Thymus (tissue), 14 donors: ENCODE measurements at places on chromosomes 16 and 17.

DNA sequence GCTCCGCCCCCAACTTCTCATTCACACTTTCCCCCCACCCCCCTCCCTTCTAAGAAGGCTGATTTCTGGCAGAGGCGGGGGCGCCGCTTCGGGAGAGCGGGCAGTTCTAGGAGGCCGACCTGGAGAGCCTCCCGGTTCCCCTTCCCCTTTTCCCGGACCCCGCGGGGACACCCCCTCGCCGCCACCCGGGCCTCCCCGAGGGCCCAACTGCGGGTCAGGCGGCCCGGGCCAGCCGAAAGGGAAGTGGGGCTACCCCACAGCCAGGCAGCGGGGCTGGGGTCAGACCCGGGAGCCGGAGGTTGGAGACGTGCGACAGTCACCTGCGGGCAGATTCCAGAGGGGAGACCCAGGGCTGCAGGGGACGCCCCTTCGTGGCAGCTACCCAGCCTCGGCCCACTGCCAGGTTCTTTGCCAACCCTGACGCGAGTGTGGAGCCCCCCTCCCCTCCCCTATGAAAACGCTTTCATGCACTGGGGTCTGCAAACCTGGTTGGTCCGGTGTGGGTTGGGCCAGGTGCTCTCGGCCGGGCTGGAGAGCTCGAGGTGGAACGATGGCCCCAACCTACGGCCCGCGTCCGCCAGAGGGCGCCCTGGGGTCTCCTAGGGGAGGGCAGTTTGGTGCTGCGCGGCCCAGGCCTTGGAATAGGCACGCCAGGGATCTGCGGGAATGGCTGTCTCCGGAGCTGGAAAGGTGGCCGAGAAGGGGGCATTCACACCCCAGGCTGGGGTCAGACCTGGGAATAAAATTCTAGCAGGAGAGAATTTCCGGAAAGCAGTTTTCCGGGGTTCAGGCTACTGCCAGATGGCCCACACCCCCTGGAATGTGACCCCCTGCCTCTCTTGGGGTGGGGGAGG lies 721 bp upstream of the SOCS3 start:
- DNase-seq = peak; percentile 76

DNA sequence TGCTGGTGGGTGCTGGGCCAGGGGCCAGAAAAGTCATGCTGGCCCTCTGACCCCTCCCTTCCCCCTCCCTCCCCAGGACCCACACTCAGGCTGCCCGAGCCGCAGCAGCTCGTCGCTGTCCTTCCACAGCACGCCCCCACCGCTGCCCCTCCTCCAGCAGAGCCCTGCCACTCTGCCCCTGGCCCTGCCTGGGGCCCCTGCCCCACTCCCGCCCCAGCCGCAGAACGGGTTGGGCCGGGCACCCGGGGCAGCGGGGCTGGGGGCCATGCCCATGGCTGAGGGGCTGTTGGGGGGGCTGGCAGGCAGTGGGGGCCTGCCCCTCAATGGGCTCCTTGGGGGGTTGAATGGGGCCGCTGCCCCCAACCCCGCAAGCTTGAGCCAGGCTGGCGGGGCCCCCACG lies 8.3 kb upstream of the CISD3 start:
- DNase-seq = no peak

GRCh38 chr17:28538296-28538895 lies 14.0 kb downstream of the UNC119 start:
- DNase-seq = no peak

DNA sequence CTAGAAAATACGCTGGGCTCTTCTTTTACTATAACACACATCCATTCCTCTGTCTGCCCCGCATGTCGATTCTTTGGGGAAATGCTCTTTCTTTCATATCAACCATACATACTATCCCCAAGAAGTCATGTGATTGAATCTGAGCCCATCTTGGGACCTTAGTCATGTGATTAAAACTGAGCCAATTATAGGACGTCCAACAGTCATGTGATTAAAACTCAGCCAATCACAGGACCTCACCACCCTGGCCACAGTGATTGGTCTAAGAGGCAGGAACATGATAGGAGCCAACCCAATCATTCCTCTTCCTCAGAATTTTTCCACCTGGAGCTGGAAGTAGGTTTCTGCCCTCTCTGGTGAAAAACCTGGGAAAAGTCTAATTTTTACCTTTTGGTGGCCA lies 78.8 kb downstream of the TMEM114 start:
- no peak for DNase-seq

- no peak for DNase-seq
These were observed 1.6 kb upstream of the SMTNL2 start for GRCh38 chr17:4582691-4583090.

GRCh38 chr17:21528031-21528695 lies 152.0 kb downstream of the KCNJ12 start:
- DNase-seq = no peak

DNA sequence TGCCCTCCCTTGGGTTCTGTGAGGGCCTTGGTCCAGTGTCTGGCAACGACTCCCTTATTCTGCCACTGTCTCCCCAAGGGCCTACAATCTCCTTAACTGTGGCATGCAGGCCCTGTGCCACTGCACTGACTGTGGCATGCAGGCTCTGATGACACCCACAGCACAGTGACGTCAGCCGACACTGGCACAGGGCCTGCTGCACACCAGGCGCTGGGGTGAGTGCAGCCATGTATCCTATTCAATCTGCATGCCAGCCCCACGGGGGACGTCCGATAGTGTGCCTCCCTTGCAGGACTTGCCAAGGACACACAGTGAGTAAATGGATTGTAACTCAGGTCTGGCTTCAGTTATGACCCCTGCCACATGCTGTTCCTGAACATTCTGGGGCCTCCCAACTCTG lies 39.8 kb upstream of the RASD1 start:
- no peak for DNase-seq

DNA sequence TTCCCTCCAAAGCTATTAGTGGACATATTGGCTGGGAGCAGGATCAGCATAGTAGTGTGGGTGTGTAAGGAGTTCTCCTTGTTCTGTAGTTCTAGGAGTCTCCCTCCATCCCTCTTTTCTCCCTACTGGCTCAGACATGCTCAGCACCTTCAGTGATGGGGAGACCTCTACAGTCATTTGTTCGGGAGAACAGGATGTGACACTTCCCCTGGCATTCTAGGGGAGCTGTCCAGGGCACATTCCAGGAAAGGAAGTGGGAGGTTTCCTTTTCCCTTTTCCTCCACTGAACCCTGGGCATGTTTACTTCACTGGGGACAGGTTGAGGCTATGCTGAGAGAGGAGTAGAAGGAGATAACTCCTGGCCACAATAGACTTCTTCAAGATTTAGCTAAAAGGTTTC lies 86.5 kb downstream of the MYH13 start:
- DNase-seq = no peak

- no peak for DNase-seq
These were observed 10.9 kb downstream of the CETP start for GRCh38 chr16:56972403-56973293.

DNA sequence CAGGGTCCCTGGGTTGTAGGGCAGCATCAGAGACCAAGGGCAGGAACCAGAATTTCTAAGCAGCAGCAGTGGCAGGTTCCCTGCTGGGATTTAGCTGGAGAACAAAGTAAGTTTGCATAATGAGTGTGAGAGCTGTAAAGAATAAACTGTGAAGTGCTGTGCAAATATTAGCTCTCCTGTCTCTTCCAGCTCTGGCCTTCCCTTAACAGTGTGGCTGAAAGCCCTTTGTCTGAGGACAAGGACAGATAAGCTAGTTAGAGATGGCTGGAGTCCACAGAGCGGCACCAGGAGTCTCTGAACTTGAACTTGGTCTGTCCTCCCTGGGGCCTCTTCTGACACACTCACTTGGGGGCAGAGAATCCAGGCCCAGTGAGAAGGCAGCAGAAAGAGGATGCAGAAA lies 98.2 kb upstream of the WSCD1 start:
- DNase-seq = no peak

- no peak for DNase-seq
These were observed 580.2 kb downstream of the KCNJ18 start for GRCh38 chr17:22272363-22273146.

GRCh38 chr16:27154705-27155521 lies 48.4 kb upstream of the KDM8 start:
- peak; percentile 35 for DNase-seq

DNA sequence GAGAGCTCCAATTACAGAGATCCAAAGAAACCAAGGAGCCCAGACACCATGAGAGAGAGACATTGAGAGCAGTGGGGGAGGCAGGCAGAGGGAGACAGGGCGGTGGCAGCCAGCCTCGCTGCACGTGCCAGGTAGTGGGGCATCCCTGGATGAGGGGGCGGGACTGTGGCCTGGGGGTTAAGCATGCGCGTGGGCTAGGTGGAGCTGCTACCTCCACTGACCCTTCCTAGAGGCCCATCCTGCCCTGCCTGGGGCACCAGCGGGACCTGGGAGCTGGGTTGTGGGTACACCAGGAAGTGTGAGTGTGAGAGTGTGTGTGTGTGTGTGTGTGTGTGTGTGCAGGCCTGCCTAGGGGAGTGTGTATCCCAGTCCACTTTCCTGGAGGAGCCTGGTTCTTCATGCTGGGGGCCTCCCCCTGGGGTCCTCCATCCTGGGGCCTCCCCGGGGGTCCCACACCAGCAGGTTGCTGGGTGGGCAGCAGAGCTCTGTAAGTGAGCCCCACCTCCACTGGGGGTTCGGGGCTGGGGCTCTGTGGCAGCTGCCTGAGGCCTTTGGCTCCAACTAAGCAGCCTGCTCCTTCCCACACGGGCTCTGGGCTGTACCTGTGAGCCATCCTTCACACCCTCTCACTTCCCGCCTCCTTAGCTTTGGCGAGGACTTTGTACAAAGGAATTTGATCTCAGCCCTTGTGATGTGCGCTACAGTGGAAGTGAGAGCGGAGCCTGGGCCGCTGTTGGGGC lies 127.4 kb downstream of the IRF8 start:
- no peak for DNase-seq

GRCh38 chr17:16371742-16372141 lies 9.1 kb upstream of the UBB start:
- DNase-seq = no peak

DNA sequence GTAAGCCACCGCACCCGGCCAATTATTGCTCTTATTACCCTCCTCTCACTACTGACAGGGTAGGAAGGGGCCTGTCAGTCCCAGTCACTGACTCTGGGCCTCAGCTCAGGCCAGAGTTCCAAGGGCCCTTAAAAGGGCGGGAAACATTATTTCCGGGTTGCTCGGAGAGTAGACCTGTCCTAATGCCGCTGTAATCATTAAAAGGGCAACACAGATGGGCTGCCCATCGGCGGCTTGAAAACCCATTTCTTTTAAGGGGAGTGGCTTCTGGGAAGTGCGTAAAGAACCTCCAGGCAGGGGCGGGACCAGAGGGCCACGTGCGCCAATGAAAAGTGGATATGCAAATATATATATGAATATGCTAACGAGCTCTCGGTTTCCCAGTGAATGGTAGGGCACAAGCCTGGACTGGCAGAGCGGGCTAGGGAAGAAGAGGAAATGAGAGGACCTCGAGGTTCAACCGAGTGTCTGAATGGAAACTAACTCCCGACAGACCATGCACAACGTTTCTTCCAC lies 26.6 kb downstream of the PIPOX start:
- DNase-seq = no peak

DNA sequence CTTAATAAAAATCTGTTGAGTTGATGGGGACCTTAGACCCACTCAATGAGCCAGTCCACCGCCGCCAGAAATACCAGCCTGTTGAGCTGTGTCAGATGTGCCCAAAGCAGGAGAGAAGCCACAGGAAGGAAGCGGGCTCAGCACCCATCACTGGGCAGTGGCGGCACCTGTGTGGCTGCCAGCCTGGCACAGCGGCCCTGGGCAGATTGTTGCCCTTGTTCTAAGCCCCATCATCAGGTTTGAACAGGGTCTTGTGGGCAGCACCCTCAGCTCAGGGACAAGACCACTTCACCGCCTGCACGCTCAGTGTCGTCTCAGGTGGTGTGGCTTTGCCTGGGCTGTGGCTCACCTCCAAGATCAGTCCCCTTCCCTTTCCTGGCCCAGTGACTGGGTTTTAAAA lies 9.3 kb downstream of the ENDOV start:
- DNase-seq = no peak

GRCh38 chr16:55035029-55035428 lies 104.4 kb downstream of the IRX5 start:
- DNase-seq = peak; percentile 22

- no peak for DNase-seq
These were observed 3.5 kb upstream of the PKMYT1 start for GRCh38 chr16:2983706-2984136.

- DNase-seq = peak; percentile 79
These were observed 83.5 kb downstream of the MARCHF10 start for GRCh38 chr17:62724398-62725146.

DNA sequence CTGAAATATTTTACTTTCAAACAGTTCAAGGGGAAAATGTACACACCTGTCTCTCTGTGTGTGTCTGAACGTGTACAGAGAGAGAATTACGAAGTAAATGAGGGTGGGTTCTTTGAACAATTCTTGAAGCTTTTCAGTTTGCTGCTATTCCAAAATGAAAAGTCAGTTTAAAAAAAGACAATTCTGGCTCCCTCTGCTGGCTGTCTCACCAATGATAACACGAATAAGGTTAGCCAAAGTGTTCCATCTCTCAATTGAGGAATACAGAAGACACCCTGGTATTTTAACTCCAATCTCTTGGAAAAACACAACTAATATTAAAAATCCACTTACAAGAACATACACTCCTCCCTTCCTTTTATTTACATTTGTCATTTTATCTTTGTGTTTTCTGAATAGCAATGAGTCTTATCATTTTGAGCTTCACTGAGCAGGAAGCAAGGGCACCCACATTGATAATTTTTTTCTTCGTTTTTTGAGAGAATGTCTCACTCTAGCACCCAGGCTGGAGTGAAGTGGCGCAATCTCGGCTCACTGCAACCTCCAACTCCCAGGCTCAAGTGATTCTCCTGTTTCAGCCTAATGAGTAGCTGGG lies 20.5 kb downstream of the EFTUD2 start:
- peak; percentile 17 for DNase-seq

DNA sequence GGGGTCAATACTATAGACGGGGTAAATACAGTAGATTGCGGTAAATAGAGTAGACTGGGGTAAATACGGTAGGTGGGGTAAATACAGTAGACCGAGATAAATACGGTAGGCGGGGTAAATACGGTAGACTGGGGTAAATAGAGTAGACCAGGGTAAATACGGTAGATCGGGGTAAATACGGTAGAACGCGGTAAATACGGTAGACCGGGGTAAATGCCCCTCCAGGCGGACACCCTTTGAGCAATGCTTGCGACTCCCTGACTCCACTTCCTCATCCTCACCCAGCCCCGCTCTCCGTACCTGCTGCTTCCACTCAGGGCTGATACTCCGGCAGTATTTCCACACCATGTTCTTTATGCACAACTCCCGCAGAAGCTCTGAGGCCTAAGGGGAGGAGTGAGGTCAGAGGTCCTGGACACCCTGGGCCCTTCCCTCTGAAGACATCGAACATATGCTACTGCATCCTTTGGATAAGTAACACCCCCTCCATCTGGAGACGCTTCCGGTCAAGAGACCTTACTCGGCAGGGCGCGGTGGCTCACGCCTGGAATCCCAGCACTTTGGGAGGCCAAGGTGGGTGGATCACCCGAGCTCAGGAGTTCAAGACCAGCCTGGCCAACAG lies 13.3 kb upstream of the CRK start:
- DNase-seq = no peak
